Activated CD4-positive, CD25-positive, alpha-beta regulatory T cell (primary cell): ENCODE measurements at places on chromosomes 5 and 9.

GRCh38 chr5:74026310-74026709 is 400.3 kb downstream of the ARHGEF28 start:
- DNase-seq: no peak

DNA sequence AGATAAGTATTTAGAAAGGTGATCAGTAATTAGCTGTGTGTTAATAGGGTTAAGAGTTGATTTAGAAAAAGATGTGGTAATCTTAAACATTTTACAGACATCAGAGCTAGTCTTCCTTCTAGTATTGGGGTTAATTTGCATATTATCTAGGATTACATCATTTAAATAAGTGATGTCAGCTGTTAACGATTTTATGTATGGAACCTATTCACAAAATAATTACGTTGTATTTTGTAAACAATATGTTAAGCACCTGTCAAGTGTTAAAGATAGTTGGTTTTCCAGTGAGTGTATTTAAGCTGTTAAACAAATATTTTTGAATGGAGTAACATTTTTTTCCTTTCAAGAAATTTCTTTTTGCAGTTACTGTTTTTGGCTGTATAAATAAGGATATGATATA is 2.2 kb downstream of the DCP2 start:
- DNase-seq: no peak

- no peak for DNase-seq
These were observed 14.6 kb upstream of the F2R start for GRCh38 chr5:76701298-76701697.

DNA sequence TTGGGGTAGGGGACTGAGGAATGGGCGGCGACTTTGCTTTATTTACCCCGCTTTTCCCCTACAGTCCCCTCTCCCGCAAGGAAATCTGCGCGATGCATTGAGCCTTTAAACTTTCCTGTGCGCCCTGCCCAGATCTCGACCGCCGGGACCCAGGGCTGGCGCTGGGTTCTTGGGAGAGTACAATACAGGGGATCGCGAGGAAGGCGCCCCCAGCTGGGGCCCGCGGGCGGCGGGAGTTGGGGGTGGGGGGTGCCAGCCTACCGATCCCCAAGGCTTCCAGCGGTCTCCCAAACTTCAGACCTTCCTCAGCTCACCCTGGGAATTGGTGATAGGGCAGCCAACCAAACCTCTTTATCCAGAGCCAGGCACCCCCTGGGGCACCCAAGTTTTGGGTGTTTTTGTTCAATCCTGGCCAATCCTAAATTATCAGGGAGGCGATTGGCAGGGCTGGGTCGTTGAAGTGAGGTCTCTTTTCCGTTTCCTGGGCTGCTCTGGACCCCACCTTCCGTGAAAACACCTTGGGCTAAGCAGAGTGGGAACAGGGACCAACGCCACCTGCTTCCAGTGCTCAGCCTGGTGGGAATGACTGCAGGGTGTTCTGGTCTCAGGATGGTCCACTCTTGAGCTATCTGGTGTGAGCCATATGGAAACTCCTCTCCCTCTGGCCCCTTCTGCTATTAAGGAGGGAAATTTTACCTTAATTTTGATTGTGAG is 51.4 kb upstream of the DAB2IP start:
- no peak for DNase-seq

GRCh38 chr5:181151146-181151545 is 3.8 kb downstream of the OR2V2 start:
- DNase-seq: no peak

- no peak for DNase-seq
These were observed 24.7 kb upstream of the TIFAB start for GRCh38 chr5:135476615-135477581.

DNA sequence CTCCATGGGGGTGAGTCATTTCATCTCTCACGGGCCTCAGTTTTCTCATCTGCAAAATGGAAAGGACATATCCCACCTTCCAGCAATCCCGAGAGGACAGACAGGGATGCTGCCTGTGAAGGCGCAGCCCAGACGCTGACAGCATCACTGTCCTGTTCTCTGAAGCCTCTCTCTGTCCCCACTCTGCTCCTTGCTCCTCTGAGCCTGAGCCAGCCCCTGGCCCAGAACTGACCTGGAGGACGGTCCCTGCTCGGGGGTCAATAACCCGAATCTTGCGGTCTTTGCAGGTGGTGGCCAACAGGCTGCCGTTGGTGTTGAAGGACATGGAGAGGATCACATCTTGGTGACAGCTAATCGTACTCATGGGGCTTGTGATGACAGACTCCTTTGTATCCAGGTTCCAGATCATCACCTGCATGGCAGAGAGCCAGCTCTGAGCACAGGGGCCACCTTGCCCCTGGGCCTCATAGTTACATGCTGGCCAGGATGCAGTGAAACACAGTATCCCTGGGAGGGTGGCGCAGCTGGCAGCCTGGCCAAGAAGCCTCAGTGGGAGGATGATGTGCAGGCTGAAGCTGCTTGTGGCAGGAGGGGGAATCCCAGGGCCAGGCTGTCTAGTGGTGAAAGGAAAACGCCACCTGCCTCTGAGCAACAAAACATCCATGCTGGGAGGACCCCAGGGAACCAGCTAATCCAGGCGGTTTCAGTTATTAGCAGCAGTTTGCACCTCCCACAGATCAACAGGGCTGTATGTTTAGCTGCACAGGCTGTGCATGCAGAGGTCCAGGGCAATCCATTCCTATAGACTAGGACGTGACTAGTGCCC is 14.0 kb upstream of the TRIM14 start:
- no peak for DNase-seq

GRCh38 chr5:14486486-14486885 is 95.1 kb upstream of the OTULINL start:
- no peak for DNase-seq

GRCh38 chr9:12595400-12595799 is 97.8 kb upstream of the TYRP1 start:
- DNase-seq: no peak

DNA sequence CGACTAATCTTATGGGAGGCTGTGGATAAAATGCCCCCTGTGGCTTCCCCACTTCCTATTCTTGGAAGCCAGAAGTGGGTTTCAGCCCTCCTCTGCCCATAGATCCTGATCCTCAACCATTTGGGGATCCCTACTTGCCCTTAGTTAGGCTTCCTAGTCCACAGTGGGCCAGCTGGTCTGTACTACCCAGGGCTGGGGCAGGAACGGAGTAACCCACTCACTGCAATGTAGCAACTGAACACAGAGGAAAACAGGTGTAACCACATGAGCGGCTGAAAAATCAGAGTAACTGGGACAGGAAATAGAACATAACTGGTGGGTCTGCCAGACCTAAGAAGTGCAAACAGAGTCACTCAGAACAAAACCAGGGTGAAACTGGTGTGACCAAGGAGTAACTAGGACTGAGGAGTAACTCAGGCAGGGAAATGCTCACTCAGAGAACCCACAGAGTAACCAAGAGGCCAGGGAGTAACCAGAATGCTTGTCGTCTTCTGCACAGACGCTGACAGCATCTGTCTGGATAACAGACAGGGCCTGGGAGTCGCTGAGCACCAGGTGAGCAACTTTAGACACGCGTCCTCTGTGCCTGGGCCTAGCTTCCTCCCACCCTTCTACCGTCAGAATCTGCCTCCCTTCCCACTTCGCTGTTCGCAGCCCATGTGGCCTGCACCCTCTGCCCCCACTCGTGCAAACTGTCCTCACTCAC is 1.0 kb downstream of the AQP3 start:
- no peak for DNase-seq

- DNase-seq: no peak
These were observed 181.0 kb upstream of the GHR start for GRCh38 chr5:42242210-42242609.

GRCh38 chr5:179432547-179432946 is 87.3 kb upstream of the ADAMTS2 start:
- no peak for DNase-seq

DNA sequence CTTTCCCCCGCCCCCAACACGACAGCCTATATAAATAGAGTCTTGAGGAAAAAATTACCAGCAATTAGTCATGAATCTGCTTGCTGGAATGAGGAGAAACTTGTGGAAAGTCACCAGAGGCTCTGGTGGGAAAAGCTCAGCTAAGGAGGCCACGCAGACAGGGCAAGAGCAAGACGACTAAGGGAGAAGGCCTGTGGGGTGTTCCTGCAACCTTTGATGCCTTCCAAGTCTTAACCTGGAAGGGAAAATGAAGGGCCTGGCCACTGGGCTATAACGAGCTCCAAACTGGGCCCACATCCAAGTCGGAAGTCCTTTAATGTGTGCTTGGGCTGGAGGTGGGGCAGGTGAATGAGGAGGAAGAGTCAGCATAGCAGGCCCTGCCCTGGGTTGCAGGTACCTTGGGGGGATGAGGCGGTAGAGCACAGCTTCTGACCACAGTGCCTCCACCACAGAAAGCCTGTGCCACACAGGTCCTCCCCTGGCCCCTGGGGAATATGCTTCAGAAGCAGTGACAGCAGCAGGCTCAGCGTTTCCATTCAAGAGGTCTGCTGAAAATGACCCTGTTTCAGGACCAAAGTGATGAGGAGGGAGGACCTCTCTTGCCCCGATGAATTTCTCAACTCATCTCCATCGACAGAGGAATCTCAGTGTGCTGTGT is 92.8 kb upstream of the LRRTM2 start:
- no peak for DNase-seq

DNA sequence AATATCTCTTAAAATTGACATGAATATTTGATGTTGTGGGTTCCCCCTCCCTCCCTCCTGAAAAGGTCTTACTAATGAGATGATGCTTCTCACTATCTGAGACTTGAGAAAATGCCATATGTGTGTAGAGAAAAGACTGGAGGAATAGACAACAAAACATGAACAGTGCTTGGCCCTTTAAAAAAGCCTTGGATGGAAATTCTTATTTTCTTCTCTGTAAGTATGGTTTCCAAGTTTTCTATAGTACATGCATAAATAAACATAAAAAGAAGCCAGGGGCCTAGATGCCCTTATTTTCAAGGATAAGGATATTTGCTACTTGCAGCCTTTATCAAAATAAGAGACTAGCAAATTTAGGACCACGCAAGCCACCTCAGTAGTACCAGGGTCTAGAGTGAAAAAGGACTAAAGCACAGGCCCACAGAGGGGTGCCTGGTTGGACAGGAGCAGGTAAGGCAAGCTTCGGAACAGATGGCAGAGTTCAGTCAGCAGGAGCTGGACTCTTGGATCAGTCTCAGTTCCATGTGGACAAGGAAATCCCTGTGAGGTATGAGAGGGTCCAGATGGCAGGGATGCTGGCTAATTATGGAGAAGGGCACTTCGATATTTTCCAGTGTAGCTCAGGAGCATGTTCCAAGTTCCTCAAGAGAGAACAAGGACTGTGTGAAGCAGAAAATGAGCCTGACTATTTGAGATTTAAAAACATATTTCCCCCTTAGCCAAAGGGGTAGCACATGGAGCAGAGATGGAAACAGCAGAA is 4.6 kb upstream of the ANP32B start:
- DNase-seq: no peak

DNA sequence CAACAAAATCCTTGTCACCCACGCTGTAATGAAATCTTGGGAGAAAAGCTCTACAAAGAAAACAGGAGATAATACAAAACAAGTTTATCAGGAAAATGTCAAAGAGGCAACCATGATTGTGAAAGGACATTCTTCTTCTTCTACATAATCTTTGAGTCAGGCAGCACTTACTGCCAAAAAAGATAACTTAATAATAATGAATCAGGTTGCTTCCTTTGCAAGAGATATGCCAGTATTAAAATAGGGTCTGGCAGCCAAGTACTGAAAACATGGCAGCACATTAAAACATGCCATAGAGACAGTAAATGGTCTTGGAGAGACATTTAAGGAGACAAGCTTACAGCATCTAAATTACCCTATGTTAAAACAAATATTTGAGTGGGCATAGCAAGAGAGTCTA is 1573.4 kb downstream of the EFNA5 start:
- DNase-seq: no peak

DNA sequence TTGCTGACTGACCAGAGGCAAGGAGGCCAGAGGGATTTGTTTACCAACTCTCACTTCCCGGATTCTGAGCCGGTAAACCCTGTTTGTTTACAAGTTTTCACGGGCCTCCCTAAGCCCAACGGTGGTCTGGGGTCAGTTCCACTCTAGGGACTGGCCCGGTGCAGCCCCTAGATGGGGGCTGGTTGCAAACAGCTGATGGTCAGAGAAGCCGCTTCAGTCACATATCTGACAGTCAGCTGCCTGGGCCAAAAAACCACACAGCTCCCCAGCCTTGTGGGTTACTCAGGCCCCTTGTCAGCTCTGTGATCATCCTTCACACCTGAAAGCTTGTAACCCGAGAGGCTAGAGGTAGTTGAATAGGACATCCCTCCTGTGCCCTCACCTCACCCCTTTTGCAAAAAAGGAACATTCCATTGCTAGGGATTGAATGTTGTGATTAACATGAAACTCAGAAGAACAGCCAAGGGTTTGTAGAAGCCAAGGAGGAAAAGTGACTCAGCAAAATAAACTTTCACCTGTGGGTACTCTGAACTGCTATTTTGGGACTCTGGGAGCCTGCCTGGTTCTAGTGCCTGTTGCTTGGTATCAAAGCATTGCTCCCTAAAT is 40.4 kb downstream of the SAR1B start:
- no peak for DNase-seq

DNA sequence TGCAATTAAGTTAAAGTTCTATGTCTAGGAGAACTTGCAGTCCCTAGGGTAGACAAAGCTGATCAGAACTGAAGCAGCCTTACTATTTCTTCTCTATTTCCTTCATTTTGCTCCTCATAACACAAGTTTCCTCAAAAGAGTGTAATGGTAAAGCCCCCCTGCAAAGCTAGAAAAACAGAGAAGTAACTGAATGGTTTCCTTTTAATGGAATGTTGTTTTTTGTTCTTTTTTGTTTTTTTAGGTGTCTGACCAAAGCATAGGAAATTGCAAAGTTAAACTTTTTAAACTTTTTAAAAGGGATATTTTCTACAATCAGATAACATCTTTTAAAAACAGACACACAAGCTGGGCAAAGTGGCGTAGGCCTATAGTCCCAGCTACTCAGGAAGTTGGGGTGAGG is 145.7 kb downstream of the TLE1 start:
- no peak for DNase-seq

DNA sequence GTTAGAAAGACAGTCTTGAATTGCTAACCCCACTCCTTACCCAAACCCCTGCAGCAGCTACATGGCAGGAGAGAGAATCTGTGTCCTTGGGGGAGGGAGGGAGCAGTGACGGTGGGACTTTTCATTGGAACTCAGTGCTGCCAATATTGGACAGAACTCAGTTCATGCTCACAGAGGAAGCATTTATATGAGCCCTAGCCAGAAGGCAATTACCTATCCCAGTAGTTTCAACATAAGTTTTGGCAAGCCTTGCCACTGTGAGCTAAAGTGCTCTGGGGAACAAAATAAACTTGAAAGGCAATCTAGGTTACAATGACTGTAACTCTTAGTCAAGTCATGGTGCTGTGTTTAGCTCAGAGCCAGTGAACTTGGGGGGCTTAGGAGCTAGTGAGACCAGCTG is 1013.4 kb upstream of the COX7C start:
- no peak for DNase-seq

- DNase-seq: no peak
These were observed 143.7 kb upstream of the SLC30A5 start for GRCh38 chr5:68950125-68950524.
